ENCODE measurements at places on chromosomes 7 and 10.
A peak's percentile ranks its signal among the peaks of the same experiment; 100 is the strongest.

- no peak for DNase-seq
Measured at GRCh38 chr7:151927540-151927939, 28.7 kb upstream of the GALNTL5 start.

DNA sequence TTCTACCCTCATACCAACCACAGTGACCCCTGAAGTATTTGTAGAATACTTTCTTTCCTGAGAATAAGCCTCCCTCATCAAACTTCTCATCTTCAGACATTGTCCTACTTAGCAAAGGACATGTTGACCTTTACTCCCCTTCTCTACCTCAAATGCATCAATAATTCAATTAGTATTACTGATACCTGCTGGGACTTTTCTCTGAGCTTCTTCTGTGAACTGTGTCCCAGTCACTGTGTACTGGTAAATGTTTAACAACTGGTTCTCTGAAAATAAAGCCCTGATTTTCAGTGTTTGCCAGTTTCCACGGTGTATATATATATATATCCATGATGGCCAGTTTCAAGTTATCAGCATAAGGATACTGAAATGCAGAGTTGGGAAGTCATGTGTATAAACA is 12.2 kb downstream of the PANK1 start:
- no peak for DNase-seq

- DNase-seq: no peak
Measured at GRCh38 chr7:136012238-136012637, 35.1 kb upstream of the MTPN start.

- peak; percentile 65 for DNase-seq
Measured at GRCh38 chr10:104209575-104210198, 22.5 kb downstream of the CFAP43 start.

GRCh38 chr10:49458869-49459268 is 63.0 kb upstream of the DRGX start:
- no peak for DNase-seq

DNA sequence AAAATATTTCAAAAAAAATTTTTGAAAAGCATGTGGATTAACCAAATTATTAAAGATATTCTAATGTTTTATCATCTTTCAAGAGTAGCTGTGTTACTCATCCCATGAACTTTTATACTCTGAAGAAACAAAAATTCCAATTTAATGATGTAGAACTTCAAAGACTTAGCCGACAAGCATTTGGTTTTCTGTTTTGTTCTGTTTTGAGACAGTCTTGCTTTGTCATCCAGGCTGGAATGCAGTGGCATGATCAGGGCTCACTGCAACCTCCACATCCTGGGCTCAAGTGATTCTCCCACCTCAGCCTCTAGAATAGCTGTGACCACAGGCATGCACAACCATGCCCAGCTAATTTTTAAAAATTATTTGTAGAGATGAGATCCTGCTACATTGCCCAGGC is 17.8 kb upstream of the LCOR start:
- DNase-seq: no peak

DNA sequence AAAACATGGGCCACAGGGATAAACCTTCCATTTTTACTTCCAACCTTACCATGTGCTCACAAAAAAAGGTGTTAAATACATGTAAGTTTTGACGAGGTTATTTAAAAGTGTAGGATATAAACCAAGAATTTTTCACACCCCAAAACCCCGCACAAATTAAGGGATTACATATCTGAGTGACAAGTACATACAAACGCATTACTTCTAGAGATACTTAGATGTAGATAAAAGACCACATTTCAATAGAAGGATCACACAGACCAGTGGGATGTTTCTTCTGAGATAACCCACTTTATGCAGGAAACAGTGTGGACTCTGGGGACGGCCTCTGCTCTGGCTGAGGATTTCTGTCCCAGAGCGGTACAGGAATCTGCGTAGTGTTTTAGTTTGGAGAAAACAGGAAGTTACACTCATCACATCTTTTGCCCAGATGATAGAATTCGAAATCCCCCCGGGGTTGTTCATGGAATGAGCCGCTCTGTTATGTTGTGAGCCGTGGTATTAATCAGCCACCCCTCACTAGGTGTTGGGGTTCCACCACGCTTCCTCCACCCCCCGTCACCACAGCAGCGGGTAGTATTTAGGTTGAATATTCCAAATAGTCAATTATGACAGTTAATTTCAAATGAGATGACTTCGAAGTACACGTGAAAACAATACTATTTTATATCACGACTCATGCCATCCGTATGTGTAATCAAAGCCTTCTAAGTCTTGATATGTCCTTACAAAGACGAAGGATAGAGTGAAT is 1.3 kb upstream of the CUL1 start:
- DNase-seq: peak; percentile 37

DNA sequence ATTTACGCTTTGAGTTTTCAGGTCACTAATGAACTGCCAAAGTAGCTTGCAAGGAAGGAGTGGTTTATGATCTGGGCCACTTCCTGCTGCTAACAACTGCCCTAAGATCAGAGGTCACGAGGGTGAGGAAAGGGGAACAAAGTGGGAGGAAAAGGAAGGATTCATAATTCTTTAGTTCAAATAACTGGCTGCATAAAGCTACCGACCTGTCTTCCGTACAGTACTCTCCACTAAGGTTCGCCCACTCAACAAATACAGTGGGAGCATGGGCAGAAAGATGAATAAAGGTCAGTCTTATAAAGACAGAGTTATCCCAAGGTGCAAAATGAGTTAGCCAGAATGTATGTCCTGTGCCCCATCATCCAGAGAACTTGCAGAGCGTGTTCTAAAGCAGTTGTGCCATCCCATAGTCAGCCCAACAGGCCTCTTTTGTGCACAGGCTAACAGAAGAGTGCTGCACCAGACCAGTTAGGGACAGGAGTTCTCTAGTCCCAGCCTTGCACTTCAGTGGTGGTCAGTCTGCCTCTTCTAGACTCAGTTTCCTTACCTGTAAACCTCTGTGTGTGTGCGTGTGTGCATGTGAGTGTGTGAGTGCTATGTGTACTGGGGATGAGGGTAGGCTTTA is 65.9 kb downstream of the CREB3L2 start:
- DNase-seq: no peak

GRCh38 chr7:130865408-130866236 is 131.6 kb upstream of the KLF14 start:
- DNase-seq: no peak

GRCh38 chr7:55100544-55101327 is 81.9 kb downstream of the EGFR start:
- no peak for DNase-seq

DNA sequence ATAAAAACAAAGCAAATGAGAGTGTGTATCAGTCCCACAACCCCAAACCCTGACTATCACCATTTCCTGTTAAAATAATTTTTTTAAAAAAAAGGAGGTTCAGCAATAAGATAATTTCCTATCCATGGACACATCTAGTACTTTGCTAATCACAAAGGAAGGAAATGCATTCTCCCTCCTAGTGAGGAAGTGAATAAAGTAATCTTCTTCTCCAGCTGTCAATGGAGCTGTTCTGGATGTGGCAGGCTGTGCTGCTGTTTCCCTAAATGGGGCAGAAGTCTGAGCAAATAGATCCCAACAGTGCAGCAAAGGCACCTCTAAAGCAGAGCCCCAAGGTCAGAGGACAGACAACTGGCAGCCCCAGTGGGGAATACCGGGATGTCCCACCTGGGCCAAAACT is 540.0 kb downstream of the KCNMA1 start:
- no peak for DNase-seq

DNA sequence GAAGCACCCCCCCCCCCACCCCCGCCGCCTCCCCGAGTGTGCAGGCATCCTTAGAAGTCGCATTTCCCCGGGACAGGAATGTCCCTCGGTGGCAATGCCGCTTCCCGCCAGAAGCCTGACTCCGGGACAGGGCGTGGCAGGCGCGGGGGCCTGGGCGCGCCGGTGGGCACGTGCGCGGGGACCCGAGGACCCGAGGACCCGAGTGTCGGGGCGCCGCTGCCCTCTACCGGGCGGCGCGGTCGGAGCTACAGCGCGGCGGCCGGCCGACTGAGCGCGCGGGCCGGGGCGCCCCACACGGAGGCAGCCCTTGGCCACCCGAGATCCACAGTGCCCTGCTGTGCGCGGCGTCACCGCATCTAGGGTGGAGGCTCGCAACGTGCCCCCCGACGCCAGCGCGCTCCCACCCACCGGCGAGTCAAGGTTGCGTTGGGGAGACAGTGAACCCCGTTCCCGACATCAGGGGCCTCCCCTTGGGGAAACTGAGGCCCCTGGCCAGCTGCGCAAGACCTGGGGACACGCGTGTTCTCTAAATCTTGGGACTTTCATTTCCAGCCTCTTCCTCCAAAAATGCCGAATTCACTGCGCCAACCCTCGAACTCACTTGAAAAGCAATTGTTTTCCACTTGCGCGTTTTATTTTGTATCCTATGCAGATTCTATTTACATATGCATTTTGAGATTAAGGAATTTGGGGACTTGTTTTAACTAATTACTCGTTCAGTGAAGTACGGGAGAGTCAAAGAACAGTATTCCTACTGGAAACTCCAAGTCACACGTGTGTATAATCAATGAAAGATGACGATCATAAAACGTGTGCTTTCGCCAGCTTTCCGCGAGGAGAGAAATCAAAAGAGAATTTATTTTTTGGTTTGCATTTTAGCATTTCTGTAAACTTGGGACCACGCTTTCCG is 3.1 kb upstream of the CUX1 start:
- DNase-seq: peak; percentile 31

DNA sequence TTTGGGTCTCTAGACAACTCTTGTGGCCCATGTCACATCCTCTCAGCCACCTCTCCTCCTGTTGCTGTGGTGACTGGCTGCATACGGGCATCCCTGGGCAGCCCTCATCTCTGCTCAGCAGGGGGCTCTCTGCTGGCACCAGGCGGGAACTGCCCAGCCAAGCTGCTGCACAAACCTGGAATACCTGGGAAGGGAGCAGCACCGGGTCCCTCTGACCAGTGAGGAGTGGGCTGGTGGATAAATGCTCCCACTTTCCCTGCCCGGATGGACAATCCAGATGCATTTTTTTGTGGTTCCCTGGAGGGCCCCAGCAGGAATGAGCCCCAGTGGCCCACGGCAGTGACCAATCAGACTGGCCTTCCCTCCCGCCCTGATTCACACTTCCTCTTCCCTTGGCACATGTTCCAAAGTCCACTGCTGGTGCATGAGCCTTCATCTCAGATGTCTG is 21.9 kb downstream of the GRID1 start:
- no peak for DNase-seq

DNA sequence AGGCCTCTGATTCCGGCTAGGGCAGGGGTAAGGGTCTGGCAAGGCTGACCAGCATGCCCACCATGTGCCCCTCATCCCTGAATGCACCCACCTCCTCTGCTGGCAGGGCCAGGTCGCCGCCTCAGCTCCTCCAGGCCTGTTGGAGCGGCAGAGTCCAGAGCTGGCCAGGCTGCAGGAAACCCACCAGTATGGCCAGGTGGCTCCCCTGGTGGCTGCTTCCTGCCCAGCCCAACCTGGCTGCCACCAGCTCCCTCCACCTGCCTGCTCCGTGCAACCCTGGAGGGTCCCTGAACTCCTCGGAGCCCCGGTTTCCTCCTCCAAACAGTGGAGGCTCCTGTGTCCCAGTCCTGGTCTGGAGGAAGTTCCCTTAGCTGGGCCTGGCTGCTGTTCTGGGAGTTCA is 39.6 kb downstream of the MICALL2 start:
- DNase-seq: no peak

- no peak for DNase-seq
Measured at GRCh38 chr7:98281757-98282606, 496 bp downstream of the BRI3 start.

DNA sequence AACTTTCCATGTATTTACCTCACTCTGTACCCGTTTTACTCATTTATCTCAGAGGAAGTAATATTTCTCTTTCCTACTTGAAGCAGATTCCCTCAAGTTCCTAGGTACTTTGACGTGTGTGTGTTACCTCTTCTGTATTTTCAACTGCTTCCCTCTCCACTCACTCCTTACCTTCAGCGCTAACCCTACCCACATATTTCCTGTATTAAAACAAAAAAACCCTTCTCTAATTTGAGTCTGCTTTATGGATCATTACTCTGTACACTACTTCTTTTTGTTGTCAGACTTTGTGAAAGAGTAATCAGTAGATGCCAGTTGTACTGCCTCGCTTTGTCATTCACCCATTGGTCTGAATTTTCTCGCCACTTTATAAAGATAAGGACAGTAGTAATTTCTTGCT is 74.0 kb downstream of the CDK13 start:
- DNase-seq: no peak

DNA sequence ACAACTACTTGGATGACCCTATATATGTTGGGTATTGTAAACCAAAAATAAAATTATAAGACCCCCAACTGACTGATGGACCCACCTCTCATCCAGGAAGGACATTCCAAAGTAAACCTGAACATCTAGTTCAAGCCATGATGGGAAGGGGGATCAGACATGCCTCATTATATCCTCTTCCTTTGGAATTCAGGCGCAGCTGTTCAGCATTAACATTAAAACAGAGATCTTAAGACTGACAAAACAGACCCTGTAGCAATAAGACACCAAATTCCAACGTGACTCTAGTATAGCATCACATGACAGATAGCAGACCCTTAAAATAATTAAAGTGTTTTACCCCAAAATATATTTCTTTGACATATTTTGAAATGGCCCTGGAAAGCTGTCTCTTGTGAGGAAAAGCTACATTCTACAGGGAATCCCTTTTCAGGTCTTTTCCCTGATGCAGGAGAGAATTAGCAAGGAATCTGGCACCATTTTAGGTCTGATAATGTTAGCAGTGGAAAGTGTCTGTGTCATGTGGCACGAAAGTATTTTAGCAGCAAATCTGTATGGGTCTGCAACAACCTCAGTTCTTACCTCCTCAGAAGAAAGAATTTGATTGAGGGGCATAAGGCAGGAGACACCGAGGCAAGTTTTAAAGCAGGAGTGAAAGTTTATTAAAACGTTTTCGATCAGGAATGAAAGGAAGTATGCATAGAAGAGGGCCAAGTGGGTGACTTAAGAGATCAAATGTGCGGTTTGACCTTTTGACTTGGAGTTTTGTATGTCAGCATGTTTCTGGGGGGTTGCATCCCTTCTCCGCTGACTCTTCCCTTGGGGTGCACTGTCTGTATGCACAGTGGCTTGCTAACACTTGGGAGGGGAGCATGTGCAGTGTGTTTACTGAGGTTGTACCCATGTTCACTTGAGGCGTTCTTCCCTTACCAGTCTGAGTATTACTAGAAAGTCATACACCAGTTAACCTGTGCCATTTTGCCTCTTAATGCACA is 236.6 kb upstream of the PPP1R3A start:
- no peak for DNase-seq

DNA sequence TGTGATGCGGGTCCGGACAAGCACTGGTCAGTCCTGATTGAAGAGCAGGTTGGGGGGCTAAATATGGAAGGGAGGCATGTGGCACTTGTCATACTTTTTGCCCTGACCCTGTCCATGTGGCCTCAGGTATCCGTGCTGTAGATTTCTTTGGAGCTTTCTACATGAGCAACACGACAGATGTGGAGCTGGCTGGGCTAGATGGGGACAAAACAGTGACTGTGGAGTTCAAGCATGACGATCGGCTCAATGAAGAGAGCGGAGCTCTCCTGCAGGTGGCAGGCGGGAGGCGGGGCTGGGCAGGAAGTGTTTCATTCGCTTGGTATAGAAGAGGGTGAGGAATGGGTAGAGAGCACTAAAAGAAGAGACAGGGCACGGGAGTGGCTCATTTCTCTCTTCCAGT is 13.0 kb upstream of the CHCHD1 start:
- peak; percentile 35 for DNase-seq
